Renal pelvis (tissue), 12 donors: ENCODE measurements at places on chromosomes 7 and 10.
A peak's percentile ranks its signal among the peaks of the same experiment; 100 is the strongest.

DNA sequence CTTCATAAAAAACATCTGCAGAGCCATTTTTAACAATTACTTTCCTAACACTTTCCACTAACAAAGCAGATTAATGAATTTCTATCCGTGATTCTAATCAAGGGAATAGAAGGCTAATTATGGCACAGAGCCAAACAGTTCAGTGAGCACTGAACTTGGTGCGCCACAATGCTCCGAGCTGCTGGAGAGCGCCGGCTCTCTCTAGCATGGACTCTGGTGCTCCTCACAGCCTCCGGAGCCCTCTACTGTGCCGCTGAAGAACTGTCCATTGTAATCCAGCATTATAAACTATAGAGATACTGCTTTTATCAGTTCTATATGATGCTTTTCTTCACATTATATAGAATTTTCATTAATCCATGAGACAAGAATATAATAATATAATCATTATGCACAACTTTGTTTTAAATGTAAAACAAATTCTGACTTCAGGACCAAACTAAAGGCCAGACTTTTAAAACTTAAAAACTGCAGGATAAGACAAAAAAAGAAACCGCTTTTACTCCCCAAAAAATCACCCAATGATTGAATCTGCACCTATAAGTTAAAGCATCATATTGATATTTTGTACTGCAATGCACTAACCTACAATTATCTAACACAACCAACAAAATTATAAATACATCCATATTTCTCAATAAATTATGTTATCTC lies 123.6 kb downstream of the RNF32 start:
- DNase-seq, result peak; percentile 61

GRCh38 chr10:93899109-93899508 lies 5.3 kb downstream of the SLC35G1 start:
- DNase-seq, result no peak

GRCh38 chr10:84801156-84801555 lies 472.8 kb downstream of the CCSER2 start:
- no peak for DNase-seq

- no peak for DNase-seq
These were observed 94.8 kb downstream of the CPED1 start for GRCh38 chr7:121083138-121083789.
